ENCODE measurements at places on chromosomes 6 and 20.

DNA sequence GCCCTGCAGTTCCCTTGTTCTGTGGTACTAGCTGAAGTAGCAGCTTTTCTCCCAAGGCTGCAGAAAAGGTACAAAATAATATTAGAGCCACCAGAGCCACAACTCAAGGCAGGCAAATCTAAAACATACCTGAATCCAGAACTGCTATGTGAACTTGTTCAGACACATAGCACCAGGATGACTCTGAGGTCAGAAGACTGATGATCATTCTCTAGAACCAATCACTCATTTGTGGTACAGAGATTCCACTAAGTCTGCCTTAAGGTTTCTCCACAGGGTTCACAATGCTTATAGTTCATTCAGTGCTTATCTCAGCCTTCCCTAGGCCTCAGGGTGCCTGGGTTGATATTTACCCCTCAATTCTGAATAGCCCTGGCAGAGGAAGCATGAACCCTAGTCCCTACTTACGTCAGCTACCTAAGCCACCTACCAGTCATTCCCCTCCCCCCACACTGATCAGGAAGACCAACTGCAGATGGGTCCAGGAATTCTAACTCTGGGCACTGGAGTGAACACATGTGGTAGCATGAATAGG lies 140.9 kb upstream of the MOCS1 start:
- DNase-seq: no peak

- DNase-seq: no peak
Observed at GRCh38 chr6:148545901-148546300, 200.9 kb upstream of the UST start.

GRCh38 chr6:26003102-26003694 lies 40.6 kb downstream of the TRIM38 start:
- DNase-seq: no peak

DNA sequence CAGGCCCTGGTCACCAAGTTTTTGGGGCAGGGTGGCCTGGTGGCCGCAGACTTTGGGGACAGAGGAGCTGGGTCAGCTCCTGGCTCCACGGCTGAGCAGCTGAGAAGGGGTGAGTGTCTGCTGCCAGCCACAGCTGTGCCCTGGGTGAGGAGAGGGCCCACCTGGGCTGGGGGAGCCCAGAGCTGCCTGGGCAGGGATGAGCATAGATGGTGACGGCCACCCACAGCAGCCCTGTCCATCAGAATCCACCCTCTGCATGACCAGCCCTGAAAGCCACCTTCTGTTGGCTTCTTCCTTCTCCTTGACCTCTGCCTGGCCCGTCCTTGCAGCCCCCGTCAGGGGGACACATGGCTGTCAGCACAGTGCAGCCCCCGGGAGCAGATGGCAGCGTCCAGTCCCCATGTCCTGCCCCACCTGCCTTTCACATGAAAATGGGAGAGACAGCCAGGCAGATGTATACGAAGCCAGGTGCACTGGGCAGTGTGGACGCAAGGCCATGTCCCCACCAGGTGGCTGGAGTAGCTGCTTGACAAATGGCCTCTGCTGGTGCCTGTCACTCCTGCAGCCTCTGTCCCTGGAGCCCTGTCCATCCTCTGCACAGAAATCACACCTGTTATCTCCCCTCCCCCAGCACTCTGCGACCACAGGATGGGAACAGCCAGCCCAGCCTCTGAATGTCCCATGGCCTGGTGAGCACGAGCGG lies 220.8 kb downstream of the PREX1 start:
- no peak for DNase-seq

DNA sequence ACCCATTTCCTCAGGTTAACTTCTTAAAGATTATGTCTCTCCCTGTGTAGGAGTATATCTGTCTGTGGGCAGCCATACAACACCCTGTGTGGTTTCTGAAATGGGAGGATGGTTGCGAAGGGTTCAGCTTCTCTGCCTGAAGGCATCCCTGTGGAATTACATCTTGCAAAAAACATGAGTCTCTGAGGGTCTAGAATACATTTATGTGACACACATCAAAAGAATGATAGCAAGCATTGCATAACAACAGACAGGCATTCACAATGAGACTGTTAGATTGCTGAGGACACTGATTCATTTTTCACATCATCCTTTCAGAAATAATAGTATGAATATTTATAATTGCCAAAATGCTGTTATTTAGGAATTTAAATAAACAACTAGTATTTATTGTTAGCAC lies 670.9 kb downstream of the HTR1B start:
- no peak for DNase-seq

- DNase-seq: no peak
Observed at GRCh38 chr20:50546729-50547314, 36.6 kb downstream of the PTPN1 start.

DNA sequence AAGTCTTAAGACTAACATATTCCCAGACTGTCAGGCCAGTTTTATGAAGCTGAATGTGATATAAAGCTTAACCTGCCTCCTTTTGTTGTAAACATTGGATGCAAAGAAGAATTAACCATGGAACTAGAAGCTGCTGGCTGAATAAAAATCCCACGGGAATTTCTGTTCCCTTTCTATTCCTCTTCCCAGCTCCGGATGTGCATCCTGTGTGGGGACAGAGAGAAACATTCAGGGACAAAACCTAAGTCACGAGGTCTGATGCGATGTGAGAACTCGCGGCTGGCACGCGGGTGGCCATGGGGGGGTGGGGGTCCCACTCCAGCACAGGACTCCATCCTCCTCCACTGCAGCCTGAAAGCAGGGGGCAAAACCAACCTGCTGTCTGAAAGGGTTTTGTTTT lies 32.2 kb downstream of the RAMACL start:
- DNase-seq: no peak

All from NCI-H510A (cell line).